ENCODE measurements at places on chromosomes 12 and 14.

GRCh38 chr14:79256380-79256779, 954.9 kb downstream of the DIO2 start:
- no peak for DNase-seq

GRCh38 chr12:16224196-16224595, 53.3 kb downstream of the SLC15A5 start:
- no peak for DNase-seq

DNA sequence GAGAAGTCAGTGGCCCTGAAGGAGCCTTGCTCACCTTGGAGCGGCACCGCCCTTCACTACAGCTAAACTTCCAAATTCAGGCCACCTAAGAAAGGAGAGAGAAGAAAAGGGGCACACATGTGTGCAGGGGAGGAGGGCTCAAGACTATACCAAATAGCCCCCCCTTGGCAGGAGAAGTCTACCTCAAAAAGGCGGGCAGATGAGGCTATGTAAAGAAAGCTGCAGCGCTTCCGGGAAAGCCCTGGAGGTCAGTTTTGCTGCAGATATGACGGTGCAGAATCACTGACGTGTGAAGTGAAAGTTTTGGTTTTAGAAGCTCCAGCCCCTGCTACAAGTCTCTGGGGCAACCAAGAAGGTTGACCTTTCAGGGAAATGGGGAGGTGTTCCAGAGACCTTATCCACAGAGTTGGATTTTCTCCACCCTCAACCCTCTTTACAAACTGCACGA, 48.2 kb upstream of the PNMA1 start:
- DNase-seq, result no peak

- no peak for DNase-seq
These were observed 179.6 kb upstream of the LMO3 start for GRCh38 chr12:16785524-16785923.

Measured in activated CD8-positive, alpha-beta memory T cell treated with anti-CD3 and anti-CD28 coated beads for 1 hour (primary cell).